Peyer's patch (tissue), 4 donors: ENCODE measurements at places on chromosomes 2 and 18. TPM values are rescaled to one million over a fixed set of nuclear protein-coding genes. Genes with fewer than 3 reads are reported as not detected.

DNA sequence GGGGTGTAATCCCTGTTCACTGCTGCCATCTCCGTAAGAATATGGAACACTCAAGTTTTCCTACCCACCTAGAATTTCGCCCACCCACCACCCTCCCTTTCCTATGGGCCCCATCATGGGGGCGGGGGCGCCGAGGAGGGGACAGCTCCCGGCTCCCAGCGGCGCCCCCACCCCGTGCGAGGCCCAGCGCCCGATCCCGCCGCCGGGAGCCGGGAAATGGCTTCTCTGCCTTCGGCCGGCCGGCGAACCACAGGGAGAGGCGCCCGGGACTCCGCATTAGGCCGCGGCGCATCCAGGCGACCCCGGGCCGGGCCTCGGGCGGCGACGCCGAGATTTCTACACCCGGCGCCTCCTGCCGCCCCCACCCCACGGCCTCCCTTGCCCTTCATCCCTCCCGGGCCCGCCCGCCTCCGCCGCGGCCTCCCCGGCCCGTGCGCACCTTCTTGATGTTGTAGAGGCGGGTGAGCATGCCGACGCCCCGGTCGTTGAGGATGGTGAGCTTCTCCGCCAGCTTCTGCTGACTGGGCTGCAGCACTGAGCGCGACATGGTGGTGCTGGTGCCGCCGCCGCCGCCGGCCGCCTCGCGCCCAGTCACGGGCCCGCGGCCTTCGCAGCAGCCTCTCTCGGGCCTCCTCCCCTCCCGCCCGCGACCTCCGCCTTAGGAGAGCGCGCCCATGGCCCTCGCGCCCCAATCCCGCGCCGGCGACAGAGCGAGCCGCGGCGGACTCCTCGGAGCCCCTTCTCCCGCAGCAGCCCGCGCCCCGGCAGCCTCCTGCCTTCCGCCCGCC, 510 bp downstream of the NCKAP1 start:
- peak overlapping the region; percentile 73 for H3K4me3 ChIP-seq
- DNase-seq: peak; percentile 21
- H3K36me3 ChIP-seq: no peaks in the 10 kb centered on the region
- peak overlapping the region; percentile 99 for H3K27ac ChIP-seq

- DNase-seq: no peak
- H3K27ac ChIP-seq: no peak overlapping the region
- H3K4me1 ChIP-seq: no peaks in the 10 kb centered on the region
These were observed 419.3 kb downstream of the SPAG16 start for GRCh38 chr2:213703406-213704098.

DNA sequence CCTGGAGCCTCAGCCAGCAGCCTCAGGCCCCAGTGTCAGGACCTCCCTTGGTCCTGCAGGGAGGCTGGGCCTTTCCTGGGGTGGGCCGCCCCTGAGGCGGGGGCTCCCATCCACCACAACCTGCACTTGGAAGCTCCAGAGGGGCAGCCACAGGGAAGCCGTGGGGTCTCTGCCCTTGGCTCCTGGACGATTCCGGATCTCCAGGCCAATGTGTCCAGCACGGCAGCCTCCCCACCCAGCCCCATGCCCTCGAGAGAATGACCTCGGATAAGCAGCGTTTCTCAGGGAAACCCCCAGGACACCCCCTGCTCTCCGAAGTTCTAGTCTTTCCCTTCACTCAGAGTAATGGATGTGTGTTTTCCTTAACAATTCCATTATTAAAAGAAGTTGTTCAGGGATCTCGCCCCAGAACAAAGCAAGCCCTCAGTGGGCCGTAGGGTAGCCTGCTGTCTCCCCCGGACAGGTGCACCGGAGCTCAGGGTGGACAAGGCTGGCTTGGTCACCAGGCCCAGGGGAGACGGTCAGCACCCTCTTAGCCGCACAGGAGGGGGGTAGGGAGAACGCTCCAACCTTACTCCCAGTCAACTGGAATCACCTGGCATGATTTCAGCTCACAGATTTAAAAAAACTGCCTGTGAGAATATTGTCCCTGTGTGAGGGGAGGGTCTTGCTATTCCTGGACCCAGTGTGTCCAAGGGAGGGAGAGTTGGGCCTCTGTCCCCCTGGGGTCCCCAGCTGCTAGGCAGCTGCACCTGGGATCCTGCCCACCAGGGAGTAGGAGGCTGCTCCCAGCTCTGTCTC, 72.2 kb upstream of the OTOS start:
- no peak overlapping the region for H3K4me3 ChIP-seq
- no peaks in the 10 kb centered on the region for H3K27me3 ChIP-seq
- no peaks in the 10 kb centered on the region for H3K36me3 ChIP-seq
- H3K27ac ChIP-seq: no peak overlapping the region

Gene FAP
- 2.6 TPM for total RNA-seq

DNA sequence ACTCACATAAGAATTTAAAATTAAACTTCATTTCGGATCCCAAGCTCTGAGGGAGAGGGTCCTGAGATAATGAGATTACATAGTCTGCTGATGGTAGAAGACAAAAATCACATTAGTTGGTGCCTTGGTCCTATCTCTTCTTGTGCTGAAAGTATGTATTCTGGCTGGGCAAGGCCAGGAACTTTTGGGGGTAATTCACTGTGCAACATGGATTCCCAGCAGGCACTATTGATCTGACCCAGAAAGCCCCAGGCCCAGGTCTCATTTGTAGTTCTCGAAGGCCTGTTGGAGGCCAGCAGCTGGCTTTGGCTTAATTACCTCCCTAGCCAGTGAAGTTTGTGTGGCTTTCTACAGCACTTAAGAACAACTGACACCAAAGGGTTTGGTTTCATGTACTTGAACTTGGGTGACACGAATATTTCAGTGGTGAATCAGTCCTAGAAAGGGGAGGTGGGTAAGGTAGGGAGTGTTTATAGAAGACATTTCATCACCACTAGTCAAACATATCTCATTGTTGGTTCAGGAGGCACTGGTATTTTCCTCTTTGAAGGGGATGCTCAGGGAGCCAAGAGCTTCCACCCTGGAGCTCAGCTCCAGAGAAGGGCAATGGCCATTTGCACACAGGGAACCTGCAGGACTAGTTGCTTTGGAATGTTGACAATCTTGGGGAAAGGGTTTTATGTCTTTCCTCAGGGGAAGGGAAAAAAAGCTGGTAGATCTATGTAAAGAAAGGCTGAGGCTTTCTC, 217.8 kb downstream of the OSR1 start:
- no peak overlapping the region for H3K4me3 ChIP-seq
- no peaks in the 10 kb centered on the region for H3K4me1 ChIP-seq
- H3K36me3 ChIP-seq: no peaks in the 10 kb centered on the region
- no peak for DNase-seq
- H3K27me3 ChIP-seq: no peaks in the 10 kb centered on the region
- no peak overlapping the region for H3K27ac ChIP-seq

Gene KLHL41
- total RNA-seq: not detected

- no peaks in the 10 kb centered on the region for H3K36me3 ChIP-seq
- H3K27ac ChIP-seq: no peak overlapping the region
- no peak overlapping the region for H3K4me3 ChIP-seq
- no peaks in the 10 kb centered on the region for H3K4me1 ChIP-seq
These were observed 7.8 kb upstream of the FZD7 start for GRCh38 chr2:202025816-202026215.

DNA sequence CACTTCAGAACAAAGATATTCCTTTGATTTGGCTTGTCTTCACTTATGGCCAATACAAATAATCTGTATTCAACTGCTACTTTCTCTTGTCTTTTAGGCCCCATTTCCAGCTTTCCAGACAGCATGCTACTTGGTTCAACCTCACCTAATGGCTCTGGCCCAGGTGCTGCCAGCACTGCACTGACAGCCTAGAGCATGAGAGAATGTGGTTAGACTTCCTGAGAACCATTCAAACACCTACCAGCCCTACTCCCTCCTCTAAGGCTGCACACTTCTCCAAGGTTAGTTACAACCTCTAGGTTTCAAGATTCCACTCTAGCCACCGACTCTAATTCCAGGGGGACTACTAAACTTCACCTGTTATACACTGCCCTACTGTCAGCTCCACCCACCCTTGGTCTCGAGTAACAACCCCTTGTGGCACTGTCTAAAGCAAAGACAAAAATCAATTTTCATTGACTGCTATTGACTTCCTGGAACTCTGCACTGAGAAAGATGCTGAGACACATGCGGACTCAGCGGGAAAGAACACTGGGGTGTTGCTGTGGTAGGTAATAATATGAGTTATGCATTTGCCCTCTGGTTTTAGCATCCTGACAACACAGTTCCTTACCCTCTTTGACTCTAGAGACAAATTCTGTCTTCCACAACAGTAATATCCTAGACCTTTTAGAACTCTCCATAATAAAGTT, 38.2 kb downstream of the PLEKHM3 start:
- DNase-seq: no peak
- H3K36me3 ChIP-seq: no peaks in the 10 kb centered on the region
- H3K4me1 ChIP-seq: no peaks in the 10 kb centered on the region
- H3K27ac ChIP-seq: no peak overlapping the region

Gene CFAP221
- 6.6 TPM for total RNA-seq

DNA sequence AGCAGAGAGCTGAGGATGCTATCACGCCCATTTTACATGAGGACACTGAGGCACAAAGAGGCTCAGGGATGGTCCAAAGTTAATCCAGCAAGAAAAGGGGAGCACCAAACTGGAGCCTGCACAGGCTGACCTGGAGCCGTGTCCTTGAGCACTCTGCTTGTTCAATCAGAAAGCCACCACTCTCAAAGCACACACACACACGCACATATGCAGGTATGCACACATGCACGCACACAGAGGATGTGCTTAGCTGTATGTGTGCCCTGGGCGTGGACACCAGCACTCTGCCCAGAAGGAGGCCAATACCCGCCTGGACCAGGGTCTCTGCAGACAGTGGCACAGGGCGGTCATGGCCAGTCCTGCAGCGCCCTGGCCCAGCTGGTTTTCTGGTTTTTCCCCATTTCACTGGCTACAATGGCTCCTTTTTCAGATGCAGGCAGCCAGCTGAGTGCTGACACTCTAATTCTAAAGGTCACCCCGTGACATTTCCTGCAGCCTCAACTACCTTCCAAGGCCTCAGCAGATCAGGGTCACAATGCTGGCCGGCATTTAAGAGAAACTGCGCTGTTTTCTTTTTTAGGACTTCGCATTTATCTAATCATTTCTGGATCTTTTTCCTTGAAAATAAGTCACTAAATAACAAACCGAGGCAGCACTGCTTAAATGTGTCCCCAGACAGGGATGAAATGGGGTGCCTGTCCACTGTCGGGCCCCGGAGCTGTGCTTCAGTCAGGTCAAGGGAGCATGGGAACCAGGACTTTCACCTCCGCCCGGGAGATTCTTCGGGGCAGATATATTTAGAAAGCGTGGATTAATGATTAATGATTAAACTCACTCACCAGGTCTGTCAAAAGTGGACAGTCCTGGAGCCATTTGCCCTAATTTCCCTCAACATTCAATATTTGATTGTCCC, 104.5 kb downstream of the HDAC4 start:
- no peaks in the 10 kb centered on the region for H3K36me3 ChIP-seq
- peak; percentile 77 for DNase-seq
- peak overlapping the region; percentile 38 for H3K27ac ChIP-seq
- H3K4me1 ChIP-seq: peaks cover 8% of the 10 kb centered on the region
